Stimulated activated CD8-positive, alpha-beta memory T cell treated with anti-CD3 and anti-CD28 coated beads, Interleukin-4, amount 100 ng/mL, for 1 hour (primary cell): ENCODE measurements at places on chromosomes 7 and 10.

GRCh38 chr7:37452346-37452745 is 3.7 kb upstream of the ELMO1 start:
- DNase-seq: no peak

- DNase-seq: no peak
These were observed 583.5 kb downstream of the PTPRN2 start for GRCh38 chr7:158004123-158004490.

DNA sequence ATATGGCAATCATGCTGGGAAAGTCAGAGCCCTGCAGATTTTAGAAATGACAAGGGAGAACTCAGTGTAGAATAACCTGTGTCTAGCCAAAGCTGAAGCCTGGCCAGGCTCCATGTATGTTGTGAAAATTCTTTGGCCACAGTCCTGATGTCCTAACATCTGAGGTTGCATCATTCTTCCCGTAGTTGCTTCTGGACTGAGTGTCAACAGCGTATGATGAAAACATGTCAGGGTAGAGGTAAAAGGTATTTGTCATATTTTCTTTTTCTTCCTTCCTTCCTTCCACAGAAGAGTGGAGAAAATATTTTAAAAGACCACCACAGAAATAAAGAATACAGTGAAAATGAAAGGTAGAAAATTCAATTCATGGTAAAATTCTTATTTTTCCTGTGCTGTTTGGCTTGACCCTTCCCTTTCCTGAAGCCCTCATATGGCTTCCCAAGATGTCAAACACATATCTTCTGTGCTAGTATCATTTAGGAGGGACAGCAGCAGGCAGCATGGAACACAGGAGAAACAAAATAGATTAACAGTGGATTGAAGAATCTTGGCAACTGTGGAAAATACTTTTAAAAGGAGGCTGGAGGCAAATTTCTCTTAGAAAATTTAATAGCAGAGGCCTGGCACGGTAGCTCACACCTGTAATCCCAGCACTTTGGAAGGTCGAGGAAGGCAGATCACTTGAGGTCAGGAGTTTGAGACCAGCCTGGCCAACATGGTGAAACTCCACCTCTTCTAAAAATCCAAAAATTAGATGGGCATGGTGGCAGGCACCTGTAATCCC is 18.9 kb upstream of the NRBF2 start:
- no peak for DNase-seq

DNA sequence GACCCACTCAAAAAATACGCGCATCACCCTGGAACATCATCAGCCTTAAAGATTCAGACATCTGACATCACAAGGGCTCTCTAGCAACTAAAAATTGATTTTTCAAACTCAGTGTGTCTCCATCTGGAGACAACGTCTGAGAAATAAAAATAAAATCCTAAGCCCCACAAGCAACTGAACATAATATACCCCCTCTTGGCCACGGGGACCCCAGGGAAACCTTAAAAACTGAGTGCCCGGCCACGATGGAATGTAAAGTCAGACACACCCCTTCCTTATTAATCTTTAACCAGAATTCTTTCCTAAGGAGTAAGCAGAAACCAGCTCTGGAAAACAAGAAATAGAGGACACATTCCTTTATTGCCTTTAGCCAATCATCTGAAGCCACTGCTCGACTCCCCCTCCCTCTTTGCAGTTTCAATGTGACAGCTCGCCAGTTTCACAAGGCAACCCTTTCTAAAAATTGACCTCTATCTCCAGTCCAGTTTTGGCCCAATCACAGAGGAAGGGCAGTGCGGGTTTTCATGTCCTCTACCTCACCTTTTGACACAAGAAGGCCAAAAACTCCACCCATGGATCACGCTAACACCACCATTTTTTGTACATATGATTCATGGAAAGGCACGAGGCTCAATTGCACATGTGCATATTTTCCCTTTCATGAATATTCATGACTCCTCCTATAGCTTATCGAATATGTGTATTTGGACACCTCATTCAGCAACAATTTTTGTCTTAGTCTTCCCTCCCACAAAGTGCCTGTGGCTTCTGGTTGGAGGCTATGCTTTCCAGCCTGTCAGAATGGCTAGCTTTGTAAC is 24.2 kb downstream of the IFIT3 start:
- DNase-seq: no peak

DNA sequence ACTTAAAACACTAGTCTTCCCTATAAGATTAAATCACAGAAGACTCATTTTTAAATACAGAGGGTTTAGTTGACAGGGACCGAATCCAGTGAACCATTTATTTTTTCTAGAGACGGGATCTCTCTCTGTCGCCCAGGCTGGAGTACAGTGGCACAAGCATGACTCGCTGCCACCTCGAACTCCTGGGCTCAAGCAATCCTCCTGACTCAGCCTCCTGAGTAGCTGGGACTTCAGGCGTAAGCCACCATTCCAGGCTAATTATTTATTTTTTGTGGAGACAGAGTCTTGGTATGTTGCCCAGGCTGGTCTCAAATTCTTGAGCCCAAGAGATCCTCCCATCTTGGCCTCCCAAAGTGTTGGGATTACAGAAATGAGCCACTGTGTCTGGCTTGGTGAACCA is 20.9 kb upstream of the LYZL1 start:
- no peak for DNase-seq
